ENCODE measurements at places on chromosomes 3 and 15.

DNA sequence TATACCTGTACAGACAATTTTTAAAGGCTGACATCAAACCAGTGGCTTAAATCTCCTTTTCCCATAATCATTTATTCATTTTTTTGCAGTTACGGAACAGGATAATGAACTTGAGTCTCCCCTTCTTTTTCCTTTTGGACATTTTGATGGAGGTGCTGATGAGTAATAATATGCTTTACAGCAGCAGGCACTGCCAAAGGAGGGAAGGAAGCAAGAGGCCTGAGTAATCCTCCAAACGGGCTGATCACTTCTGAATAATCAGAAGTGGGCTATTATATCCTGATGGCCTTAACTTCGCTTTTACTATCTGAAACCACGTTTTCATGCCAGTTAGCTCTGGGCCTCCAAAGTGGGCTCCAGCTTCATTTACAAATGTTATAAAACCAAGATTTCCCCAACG is 527.2 kb downstream of the FOXP1 start:
- no peak for DNase-seq

GRCh38 chr3:42421818-42422796 is 11.7 kb upstream of the LYZL4 start:
- no peak for DNase-seq

- peak; percentile 59 for DNase-seq
Measured at GRCh38 chr3:52339612-52340011, 23.5 kb downstream of the DNAH1 start.

GRCh38 chr3:160451602-160452001 is 2.0 kb upstream of the TRIM59 start:
- DNase-seq = no peak

DNA sequence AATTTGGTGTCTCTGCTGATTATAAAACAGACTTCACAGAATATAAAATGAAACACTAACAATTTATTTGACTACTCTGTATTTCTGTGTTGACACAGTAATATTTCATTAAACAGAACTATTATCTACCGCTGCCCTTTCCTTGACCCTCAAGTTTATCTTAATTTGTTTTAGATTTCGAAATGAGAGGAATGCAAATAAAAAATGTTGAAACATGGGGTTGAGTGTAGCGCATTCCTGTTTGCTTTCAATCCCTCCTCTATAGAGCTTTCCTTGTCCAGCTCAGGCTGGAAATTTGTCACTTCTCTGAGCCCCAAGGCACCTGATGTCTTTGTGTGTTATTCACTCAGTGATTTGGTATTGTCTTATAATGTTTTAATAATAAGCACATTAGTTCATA is 550.2 kb downstream of the ZBBX start:
- no peak for DNase-seq

- DNase-seq = no peak
Measured at GRCh38 chr3:158347966-158348365, 223.0 kb upstream of the MLF1 start.

GRCh38 chr3:42025370-42026138 is 63.7 kb upstream of the ULK4 start:
- no peak for DNase-seq

DNA sequence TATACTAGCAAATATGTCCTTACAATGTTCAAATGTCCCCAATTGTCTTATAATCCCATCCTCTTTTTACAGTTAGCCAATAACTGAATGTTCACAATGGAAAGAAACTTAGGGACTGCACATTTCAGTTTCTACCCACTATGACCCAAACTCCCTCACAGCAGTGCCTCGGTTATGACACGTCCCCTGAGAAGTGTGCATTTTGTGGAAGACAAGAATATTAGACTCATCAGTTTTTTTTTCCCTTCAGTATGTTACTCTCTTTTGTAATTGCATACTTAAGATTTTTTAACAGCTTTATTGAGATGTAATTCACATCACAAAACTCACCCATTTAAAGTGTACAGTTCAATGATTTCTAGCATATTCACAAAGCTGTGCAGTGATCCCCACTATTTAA is 64.8 kb downstream of the IGF2BP2 start:
- DNase-seq = no peak

DNA sequence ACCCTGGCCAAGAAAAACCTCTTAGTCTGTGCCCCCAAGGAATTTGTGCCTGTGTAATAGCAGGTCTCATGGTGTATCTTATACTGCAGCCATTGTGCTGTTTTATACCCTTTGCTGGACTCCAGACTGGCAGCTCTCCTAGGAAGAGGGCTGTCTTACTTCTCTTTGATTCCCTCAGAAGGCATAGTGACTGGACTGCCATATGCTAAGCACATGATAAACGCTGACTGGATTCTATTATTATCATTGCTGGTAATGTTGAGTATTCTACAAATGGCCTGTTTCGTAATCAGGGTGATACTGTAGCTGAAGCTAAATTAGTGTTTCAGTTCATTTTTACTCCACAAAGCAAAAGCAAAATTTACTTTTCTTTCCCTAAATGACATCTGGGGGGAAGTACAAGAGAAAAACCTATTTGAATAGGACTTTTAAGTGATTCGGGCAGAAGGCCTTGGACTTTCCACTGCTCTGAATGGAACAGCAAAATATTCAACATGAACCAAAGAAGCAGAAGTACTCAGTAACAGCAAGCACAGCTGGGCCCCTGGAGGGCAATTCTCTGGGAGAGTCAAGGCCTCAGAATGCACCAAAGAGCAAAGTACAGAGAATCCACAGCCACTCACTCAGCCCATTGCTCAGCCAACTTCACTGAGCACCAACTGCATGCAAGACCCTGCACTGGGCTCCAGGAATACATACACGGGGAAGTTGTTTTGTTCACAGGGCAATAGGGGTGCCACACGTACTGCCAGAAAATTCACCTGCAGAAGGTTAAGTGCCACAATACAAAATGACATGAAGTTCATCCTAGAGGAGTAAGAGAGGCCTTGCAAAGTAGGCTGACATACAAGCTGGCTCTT is 7.9 kb upstream of the BCL2A1 start:
- DNase-seq = peak; percentile 39

- peak; percentile 85 for DNase-seq
Measured at GRCh38 chr3:172673210-172673679, 37.6 kb downstream of the NCEH1 start.

GRCh38 chr15:43915631-43916325 is 89.0 kb downstream of the WDR76 start:
- no peak for DNase-seq
